ENCODE measurements at places on chromosomes 6 and 20.
A peak's percentile ranks its signal among the peaks of the same experiment; 100 is the strongest.

GRCh38 chr20:37948956-37949355 is 46.0 kb downstream of the VSTM2L start:
- no peak for DNase-seq

DNA sequence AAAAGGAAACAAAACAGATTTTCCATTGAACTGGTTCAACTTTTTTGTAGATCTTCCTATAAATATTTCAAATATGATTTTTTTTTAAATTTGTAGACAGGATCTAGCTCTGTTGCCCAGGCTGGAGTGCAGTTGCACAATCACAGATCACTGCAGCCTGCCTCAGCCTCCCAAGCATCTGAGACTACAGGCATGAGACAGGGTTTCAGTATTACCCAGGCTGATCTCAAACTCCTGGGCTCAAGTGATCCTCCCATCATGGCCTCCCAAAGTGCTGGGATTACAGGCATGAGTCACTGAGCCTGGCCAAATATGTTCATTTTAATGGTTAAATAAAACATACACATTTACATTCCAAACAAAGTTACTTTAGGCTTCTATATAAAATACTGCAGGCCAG is 33.6 kb downstream of the SAMHD1 start:
- no peak for DNase-seq

DNA sequence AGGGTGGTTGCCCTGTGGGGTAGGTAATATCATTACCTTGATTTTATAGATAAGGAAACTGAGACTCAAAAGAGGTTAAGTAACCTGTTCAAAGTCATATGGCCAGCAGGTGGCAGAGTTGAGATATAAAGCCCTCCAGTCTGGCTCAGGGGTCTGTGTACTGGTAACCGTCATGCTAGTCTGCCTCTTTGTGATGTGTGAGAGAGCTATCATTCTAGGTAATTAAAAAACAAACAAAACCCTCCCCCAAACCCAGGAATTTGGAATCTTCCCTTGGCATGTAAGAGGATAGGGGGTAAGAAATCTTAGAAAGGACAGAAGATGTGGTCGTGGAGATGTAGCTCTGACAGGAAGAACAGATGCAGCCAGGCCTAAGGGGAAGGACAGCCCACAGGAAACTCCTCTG is 206.0 kb downstream of the CDC5L start:
- DNase-seq = peak; percentile 73

DNA sequence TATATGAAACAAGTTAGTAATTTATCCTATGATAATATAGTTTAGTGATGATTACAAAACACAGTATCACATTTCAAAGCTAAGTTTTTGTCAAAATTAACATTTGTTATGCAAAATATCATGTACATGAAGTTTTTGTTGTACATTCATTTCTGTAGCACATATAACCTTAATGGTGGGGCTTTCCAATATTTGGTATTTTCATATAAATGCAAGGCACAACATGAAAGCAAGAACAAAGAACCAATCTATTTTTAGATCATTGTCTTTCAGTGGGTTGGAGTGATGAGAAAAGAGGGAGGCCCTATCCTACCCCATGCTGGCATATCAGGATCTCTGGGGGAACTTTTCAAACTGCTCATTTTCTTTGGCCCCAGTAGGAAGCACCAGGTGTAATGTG is 53.4 kb downstream of the FAM83B start:
- no peak for DNase-seq

DNA sequence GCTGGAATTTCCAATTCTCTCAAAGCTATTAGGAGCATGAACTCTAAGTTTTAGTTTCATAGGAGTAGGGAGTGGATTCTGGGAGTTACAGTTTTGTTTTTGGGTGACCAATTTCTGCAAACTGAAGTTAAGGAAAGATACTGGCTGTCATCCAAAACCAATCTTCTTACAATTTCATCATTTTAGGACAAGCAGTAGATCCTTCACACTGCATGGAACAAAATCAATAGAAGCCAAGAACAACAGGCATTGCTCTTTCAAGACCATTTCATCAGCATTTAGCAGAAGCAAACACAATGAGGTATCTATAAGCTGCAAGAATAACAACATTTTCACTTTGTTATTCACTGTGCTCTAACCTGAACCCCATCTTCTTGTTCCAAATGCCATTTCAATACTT is 173.0 kb downstream of the GMDS start:
- peak; percentile 10 for DNase-seq
